ENCODE measurements at places on chromosomes 3 and 15. TPM values are rescaled to one million over a fixed set of nuclear protein-coding genes. Genes with fewer than 3 reads are reported as not detected.

The TGM4 gene
- not detected for total RNA-seq

The CCR9 gene
- total RNA-seq = not detected

The MESP1 gene
- 6.2 TPM for total RNA-seq

The UROC1 gene
- not detected for total RNA-seq

The FAIM gene
- 2.1 TPM for total RNA-seq

The CSPG5 gene
- total RNA-seq = 1.2 TPM

The ACAD11 gene
- total RNA-seq = 20.3 TPM

The LDHAL6B gene
- not detected for total RNA-seq

The RYR3 gene
- not detected for total RNA-seq

The PLXNB1 gene
- total RNA-seq = 3.0 TPM

The ZNF280D gene
- 17.6 TPM for total RNA-seq

The TLR9 gene
- total RNA-seq = 0.86 TPM

The ROPN1 gene
- not detected for total RNA-seq

The DNAH12 gene
- total RNA-seq = 0.04 TPM

The HRG gene
- not detected for total RNA-seq

The ITPKA gene
- 1.2 TPM for total RNA-seq

The SLC28A2 gene
- total RNA-seq = not detected

- DNase-seq = no peak
Observed at GRCh38 chr3:192772240-192772894, 45.0 kb upstream of the FGF12 start.

DNA sequence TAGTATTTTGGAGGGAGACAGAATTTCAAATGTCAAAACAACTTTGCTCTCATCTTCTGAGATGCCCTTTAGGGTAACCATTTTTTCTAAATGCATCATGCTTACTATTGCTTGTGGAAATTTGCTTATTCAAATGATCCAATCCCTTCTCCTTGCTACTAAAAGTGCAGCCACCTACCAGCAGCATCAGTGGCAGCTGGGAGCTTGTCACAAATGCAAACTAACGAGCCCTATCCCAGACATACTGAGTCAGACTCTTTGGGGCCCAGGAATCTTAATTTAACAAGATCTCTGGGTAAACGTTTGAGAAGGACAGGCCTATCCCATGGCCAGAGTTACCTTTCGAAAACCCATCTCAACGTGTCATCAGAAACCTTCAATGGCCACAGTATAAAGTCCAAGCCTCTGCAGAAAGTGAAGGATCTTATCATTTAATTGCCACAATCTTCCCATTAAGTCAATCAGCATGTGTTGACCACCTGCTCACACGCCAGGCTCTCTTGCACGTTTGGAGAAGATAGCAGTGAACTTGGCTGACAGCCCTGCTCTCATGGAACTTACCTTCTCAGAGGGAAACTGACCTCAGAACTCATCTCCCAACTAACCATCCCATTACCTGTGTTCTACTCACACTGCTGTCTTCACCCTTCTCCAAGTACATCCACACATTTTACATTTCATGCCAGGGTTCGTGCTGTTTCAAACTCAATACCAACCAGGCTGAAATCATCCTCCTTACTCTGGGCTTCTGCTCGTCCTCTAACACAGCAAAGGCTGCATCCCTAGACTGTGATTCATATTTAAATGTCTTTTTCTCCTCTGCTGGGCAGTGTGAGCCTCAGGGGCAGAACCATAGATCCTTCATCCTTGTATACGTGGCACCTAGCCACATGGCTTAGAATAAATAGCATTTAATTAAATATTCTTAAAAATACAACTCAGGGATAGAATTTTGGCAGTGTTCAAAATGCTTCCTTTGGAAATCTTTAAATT, 24.8 kb upstream of the VGLL4 start:
- no peak for DNase-seq

- DNase-seq = no peak
Observed at GRCh38 chr3:98232489-98232888, 31.6 kb upstream of the OR5H6 start.

DNA sequence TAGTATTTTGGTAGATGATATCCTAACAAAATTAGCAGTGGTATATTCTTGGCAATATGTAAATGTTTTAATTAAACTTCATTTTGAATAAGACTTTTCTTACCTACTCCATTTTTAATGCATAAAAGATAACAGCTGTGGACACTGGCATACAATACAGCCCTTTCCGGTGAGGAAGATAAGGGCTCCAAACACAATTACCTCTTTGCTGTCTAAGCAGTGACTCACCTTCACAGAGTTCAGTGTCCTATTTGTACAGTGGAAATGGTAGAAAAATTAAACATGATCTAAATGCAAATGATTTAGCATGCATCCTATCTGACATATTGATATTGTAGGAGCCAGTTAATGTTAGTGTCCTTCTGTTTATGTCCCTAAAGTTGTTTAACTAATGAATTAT, 969.4 kb downstream of the PLOD2 start:
- DNase-seq = no peak

DNA sequence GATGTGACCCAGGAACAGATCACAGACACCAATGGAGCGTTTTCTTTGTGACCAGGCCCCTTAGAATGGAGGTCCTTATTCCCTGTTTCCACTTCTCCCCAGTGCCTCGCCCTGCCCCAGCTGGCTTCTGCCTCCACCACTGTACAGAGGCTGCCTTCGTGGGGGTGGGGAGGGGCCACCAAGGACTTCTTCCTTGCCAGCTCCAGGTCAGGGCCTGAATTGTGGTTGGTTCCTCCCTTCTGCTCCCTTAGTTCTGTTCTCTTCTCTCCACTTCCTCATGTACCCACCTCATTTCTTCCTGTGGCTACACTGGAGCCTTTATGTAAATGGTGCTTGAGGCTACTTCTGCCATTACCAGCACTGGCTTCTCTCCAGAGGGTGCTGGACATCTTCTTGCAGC, 16.4 kb downstream of the TGM4 start:
- peak; percentile 9 for DNase-seq

GRCh38 chr3:16203031-16203430, 28.6 kb downstream of the GALNT15 start:
- no peak for DNase-seq

- no peak for DNase-seq
Observed at GRCh38 chr3:165133188-165133899, 55.0 kb upstream of the SI start.

GRCh38 chr3:172190980-172191379, 151.6 kb downstream of the FNDC3B start:
- no peak for DNase-seq

GRCh38 chr3:49370585-49371290, 12.6 kb upstream of the GPX1 start:
- no peak for DNase-seq

DNA sequence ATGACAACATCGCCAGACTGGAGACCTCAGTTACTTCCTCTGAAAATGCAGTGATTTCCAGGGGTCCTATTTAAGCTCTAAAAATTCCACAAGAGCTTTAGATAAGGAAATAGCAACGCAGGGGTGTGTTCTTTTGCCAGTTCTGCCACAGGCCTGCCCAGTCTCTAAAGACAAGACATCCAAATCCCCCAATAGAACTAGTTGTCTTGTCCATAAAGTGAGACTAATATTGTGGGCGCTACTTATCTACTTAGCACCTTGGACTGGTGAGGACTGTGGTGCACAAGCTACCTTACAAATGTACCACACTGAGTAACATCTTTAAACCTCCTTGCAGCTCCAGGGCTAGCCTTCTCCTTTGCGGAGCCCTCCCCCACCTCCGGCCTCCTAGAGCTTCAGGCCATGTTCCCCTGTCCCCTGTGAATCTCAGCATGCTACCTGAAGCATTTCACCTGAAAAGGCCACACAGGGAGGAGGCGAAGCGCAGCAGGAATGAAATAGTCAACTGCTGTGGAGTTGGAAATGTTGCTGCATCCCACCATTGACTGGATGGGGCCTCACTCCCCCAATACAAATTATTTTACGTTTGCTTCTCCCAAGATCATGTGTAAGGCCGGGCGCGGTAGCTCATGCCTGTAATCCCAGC, 9.6 kb upstream of the LRRC2 start:
- DNase-seq = no peak

- DNase-seq = no peak
Observed at GRCh38 chr3:188817935-188818269, 353.9 kb upstream of the TPRG1 start.

- no peak for DNase-seq
Observed at GRCh38 chr3:99940350-99940749, 122.7 kb downstream of the CMSS1 start.

DNA sequence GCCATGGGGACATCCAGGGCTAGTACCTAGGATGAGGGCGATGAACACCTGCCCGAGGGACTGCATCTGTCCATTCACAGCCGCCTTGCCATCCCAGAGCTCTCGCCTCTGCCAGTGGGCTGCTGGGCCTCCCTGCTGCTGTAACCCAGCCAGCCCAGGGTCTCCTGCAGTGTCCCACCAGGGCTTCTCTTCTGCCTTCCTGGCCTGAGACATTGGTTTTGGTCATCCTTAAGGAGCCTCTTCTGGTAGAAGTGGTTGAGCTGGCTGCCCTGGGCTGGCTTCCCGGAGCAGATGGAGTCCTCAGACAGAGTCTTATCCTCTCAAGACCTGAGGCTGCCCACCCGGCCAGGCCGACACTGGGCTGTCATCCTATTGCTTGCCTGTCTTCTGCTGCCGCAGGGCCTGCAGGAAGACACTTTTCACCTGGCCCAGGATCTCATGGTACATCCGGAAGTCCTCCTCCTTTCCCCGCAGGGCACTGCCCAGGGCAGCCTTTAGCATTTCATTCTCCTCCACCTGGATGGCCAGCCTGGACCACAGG, 6.1 kb upstream of the HHATL start:
- DNase-seq = no peak

- no peak for DNase-seq
Observed at GRCh38 chr3:49012441-49013017, 5.3 kb downstream of the WDR6 start.

DNA sequence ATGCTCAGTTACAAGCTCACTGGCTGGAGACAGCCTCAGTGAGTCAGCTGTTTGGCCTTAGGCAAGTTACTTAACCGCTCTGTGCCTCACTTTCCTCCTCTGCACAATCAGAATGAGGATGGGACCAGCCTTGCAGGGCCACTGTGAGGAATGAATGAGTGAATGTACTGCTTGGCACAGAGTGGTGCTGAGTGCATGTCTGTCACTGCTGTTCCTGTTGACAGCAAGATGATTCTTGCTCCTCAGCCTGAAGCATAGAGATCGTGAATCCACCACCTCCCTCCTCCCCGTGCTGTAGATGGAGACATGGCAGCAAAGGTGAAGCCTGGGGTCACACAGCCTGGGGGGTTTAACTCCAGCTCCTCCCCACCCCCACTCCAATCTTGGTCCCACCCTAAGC, 14.6 kb upstream of the GRIP2 start:
- DNase-seq = no peak

- no peak for DNase-seq
Observed at GRCh38 chr15:85318732-85319076, 61.7 kb upstream of the AKAP13 start.

DNA sequence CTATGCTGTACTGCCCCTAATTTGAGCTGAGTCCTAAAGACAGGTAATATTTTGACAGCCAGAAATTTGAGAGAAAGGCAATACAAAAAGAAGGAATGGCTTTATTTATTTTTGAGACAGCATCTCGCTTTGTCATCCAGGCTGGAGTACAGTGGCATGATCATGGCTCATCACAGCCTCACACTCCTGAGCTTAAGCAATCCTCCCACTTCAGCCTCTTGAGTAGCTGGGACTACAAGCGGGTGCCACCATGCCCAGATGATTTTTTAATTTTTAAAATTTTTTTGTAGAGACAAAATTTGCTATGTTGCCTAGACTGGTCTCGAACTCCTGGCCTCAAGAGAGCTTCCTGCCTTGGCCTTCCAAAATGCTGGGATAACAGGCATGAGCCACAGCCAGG, 77.4 kb upstream of the SLC4A7 start:
- DNase-seq = no peak

DNA sequence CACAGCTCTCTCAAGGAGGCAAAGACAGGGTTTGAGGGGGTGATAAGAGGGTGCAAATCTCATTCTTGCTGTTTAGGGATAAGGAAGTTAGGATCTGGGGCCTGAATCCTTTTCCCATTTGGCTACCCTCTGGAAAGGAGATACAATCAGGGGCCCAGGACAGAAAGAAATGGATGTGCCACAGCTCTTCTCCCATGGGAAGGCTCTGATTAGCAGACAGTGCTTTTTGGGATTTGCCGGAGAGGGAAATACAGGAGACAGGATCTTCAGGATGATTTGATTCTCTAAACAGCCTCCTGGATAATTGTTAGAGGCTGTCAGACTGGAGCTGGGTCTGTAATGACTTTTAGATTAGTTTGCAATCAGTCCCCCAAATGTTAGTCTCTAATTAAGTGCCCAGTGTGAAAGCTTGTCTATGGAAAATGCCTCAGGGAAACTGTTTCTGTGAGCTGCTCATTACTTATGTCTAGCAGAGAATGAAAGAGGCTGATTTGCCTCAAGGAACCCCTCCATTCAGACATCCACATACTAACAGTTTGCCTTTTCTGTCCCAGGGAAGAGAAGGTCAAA, 67.6 kb downstream of the COL6A5 start:
- DNase-seq = no peak

DNA sequence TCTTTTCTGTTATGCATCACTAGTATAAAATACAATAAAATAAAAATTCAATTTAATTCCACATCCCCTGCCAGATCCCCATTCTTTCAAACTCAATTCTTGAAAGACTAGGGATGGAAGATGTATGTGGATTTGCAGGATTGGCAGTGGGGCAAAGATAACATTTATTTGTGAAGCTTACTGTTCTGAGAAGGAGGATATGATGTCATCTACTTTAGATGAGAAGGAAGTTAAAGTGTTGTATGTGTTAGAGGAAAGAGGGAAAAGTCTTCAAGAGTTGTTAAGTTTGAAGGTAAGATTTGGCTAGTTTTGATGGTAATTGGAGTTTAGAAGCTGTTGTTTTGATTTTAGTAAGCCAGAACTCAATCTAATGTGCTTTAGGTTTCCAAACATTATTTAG, 845.1 kb upstream of the NR2F2 start:
- no peak for DNase-seq

- DNase-seq = no peak
Observed at GRCh38 chr3:164222197-164222596, 856.1 kb downstream of the SI start.

DNA sequence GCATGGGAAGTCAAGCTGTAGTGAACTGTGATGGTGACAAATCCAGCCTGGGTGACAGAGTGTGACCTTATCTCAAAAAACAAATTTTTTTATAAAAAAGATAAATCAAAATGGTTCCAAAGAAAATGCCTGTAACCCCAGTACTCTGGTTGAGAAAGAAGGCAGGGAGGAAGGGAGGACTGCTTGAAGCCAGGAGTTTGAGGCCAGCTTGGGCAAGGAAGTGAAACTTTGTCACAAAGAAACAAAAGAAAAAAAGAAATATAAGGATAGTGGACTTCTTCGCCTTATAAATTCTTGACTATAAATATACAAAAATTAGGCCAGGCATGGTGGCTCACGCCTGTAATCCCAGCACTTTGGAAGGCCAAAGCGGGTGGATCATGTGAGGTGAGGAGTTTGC, 34.1 kb downstream of the SMARCC1 start:
- DNase-seq = no peak

DNA sequence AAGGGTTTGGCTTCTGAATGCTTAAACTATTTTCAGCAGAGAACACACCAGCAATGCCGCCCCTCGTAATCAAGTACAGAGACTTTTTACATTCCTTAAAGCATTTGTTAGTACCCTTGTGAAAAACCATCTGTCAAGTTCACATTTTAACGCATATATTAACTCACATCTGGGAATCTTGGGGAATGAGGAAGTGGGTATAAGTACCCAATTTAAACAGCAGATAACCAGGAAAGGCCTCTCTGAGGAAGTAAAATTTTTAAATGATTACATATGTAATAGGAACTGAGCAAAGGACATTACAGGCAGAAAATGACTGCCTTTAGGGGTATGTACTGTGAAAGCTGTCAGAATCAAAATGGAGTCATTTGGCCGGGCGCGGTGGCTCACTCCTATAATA, 12.8 kb upstream of the CFAP44 start:
- DNase-seq = no peak

- no peak for DNase-seq
Observed at GRCh38 chr15:93500155-93500554, 411.1 kb upstream of the RGMA start.

Data from activated naive CD4-positive, alpha-beta T cell treated with anti-CD3 and anti-CD28 coated beads, Interleukin-2, amount 50 U/mL, for 72 hours (primary cell).